Kidney (tissue), 22 donors: ENCODE measurements at places on chromosomes 1 and 21.

- DNase-seq, result no peak
Observed at GRCh38 chr1:56227401-56227800, 352.0 kb downstream of the PLPP3 start.

DNA sequence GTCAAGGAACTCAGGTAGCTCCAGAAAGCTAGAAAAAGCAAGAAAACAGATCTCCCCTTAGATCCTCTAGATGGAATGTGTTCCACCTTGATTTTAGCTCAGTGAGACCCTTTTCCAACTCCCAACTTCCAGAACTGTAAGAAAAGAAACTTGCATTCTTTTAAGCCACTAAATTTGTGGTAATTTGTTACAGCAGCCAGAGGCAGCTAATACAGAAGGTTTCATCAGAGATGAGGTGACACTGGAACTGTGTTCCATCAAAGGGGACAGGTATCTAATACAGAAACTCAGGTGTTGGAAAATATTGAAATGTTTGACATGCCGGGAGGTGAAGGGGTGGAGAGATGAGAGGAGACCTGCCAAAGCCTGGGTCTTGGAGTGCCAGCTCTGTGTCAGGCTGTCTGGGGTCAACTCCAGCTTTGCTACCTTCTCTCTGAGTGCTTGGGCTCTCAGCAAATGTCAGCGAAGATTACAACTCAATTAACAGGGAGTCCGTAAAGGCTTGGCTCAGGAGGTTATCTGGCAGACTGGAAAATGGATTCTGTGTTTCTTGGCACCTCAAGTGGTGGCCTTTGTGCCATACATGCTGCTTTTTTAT, 71.3 kb downstream of the PLPP3 start:
- DNase-seq, result no peak

- DNase-seq, result peak; percentile 68
Observed at GRCh38 chr1:201381130-201381529, 3.6 kb upstream of the TNNT2 start.

GRCh38 chr1:190303501-190303900, 174.2 kb downstream of the BRINP3 start:
- no peak for DNase-seq

- DNase-seq, result peak; percentile 63
Observed at GRCh38 chr1:1246577-1247340, at the start of gene C1QTNF12. C1QTNF12 (minus strand) TSS chr1:1246722; CDS start chr1:1246690, 32 bp downstream.

- DNase-seq, result no peak
Observed at GRCh38 chr21:38811257-38811656, 5.5 kb downstream of the ETS2 start.

- DNase-seq, result no peak
Observed at GRCh38 chr1:241130881-241131280, 226.1 kb downstream of the RGS7 start.

GRCh38 chr1:9612871-9613624, 24.3 kb downstream of the TMEM201 start:
- DNase-seq, result no peak

GRCh38 chr1:171563675-171564074, 58.4 kb upstream of the MYOCOS start:
- no peak for DNase-seq
